Aorta (tissue), 5 donors: ENCODE measurements at places on chromosomes 12 and 14. TPM values are rescaled to one million over a fixed set of nuclear protein-coding genes. Genes with fewer than 3 reads are reported as not detected.

DNA sequence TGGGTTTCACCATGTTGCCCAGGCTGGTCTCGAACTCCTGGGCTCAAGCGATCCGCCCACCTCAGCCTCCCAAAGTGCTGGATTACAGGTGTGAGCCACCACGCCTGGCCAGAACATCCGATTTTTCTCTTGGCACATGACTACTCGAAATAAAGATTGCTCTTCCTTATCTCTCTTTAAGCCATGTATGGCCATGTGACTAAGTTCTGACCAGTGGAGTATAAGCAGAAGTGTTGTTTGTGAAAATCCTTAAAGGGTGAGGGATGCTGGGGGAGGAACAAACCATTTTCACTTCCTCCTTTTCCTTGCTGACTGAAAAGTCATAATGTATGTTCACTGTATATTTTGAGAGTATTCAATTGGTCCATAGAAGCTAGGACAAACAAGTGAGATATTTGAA, 50.7 kb upstream of the ATF7IP start:
- no peak for DNase-seq

GRCh38 chr14:73785336-73785833, 66.2 kb upstream of the PTGR2 start:
- peak; percentile 58 for DNase-seq

- no peak for DNase-seq
Measured at GRCh38 chr12:82517027-82517426, 158.7 kb downstream of the METTL25 start.

GRCh38 chr14:72485695-72486094, 408.2 kb downstream of the DPF3 start:
- no peak for DNase-seq

Gene SYNE3
- total RNA-seq = 61.5 TPM

Gene TMEM30B
- 54.8 TPM for total RNA-seq

Gene SIX1
- 2.2 TPM for total RNA-seq

DNA sequence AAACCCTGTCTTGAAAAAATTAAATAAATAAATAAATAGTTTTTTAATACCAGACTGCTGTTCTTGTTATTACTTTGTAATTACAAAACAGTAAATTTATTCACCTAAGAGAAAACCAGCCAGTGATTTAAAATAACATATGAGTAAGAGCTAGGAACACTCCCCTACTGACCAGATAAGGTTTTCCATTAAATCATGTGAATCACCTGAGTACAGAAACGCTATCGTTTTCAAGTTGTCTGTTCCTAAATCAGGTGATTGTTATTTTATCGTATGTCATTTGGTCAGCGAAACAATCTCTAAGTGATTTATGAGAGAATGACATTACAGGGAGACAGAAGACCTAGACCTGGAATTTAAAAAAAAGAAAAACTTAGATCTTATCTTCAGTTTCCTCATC, 47.3 kb downstream of the RPS29 start:
- DNase-seq = no peak

- DNase-seq = no peak
Measured at GRCh38 chr14:58297412-58297761, 968 bp upstream of the ARID4A start.

DNA sequence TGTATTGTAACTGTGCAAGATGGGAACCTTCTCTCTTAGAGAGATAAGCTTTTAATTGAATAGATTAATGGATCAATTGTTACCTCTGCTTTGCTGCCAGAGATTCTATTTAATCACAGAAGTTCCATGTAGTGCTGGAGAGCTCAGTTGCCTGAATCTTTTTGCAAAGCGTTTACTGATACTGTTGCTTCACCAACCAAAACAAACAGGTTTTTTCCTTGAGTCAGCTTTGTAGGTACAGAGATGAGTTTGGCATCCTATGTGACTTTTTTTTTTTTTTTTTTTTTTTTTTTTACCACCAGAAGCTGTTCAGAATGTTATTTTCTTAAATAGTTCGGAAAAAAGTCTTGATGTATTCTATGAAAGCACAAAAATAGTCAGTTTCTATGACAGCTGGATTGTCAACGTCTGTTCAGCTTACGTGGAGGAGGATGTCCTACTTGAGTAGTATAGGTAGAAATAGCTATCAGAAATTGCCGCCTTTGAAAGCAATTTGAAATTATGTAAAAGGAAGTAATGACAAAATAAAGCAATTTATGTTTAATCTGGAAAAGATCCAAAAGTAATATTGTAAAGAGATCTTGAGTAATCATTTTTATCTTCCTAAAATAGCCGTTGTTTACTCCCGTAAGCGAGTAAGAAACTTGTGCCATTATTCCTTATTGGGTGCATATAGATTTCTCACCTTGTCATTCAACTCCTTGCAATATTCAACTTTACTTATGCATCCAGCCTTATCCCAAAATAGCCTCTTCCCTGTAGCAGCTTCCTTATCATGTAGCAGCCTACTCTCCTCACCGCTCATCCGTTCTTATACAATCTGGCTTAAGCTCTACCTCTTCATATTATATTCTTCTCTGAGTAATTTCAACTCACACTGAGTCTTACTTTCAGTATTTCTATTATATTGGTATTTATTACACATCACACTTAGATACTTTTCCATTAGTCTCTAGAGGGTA, 5.2 kb downstream of the LRRK2 start:
- DNase-seq = no peak

DNA sequence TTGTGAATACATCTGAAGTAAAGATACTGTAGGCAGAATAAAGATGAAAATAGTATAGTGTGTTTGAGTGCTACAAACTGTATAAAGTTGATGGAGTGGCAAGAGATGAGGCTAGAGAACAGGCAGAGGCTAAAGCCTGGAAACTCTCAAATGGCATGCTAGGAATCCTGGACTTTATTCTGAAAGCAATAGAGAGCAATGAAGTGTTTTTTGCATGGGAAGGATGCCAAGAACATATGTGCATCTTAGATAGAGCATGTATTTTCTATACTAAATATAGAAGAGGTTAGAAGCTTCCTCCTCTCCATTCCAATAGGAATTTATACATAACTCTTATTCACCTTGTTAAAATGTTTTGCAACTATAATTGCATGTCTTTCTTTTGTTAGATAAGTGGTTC, 86.3 kb upstream of the TMTC2 start:
- DNase-seq = no peak

DNA sequence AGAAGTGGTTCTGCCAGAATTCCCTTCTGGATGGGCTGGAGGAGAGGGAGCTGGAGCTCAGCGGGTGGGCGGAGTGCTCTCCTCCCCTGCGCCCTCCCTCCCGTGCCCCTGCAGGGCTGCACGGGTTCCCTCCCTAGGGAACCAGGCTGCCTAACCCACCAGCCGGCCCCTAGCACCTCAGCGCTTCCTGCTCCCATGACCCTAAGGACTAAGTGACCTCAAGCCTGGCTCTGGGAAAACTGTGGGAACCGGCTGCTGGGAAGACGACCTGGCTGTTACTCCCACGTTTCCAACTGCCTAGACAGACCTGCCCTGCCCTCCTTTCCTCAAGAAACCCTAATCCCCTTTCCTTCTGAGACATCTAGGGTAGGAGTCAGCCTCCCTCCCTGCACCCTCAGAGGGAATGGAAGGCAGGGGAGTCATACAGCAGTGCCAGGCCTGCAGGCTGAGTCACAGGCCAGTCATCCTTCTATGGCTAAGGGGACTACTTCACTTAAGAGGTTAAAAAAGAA, 31.5 kb downstream of the SLC6A12 start:
- DNase-seq = no peak

GRCh38 chr12:85948340-85948739, 74.2 kb downstream of the NTS start:
- DNase-seq = no peak

- no peak for DNase-seq
Measured at GRCh38 chr14:97975216-97975615, 1178.0 kb downstream of the VRK1 start.
